ENCODE measurements at places on chromosomes 1 and 21. TPM values are rescaled to one million over a fixed set of nuclear protein-coding genes. Genes with fewer than 3 reads are reported as not detected.

GRCh38 chr1:19450811-19451515, 34.4 kb downstream of the CAPZB start:
- peak overlapping the region; percentile 95 for H3K27ac ChIP-seq
- H3K36me3 ChIP-seq = no peaks in the 10 kb centered on the region
- H3K4me3 ChIP-seq = peak overlapping the region; percentile 40
- no peaks in the 10 kb centered on the region for H3K27me3 ChIP-seq

LCE2A gene
- 9.9 TPM for total RNA-seq

ITLN2 gene
- total RNA-seq = not detected

OLFM3 gene
- not detected for total RNA-seq

DNA sequence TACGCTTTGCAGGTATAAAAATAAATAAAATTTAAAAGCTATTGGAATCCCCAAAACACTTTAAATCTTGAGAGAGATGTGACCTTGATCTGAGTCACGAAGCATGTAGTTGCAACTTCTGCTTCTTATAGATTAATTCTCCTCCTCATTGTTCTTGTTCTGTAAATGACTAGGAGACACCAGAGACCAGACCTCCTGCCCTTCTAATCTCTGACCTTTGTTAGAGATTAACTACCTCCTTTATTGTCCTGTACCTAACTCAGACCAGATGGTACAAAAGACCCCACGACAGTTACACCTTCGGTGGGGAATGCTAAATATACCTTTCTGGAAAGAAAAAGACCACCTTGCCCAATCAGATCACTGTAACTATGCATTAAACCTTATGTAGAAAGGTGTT, 76.9 kb upstream of the NEK2 start:
- no peak for DNase-seq
- no peak overlapping the region for H3K27ac ChIP-seq
- H3K4me3 ChIP-seq = no peak overlapping the region
- no peaks in the 10 kb centered on the region for H3K27me3 ChIP-seq

DNA sequence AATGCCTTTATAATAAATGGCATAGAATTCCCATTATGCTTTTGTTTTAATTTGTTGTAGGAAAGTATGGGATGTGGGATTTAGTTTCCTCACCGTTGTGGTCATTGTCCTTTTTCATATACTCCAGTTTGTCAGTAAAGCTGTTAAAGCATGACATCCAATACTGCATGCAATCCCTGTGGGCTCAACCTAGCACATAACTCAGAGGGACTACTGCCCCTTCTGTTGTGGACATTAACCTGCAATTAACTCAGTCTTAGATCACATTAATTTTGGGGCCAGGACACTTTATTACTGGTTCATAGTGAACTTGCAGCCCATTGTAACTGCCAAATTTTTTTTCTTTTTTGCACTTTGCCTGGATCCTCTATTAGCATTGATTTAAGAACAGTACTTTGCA, 112.5 kb downstream of the DNM3 start:
- H3K27ac ChIP-seq = no peak overlapping the region
- H3K4me1 ChIP-seq = 0 out of 2 replicates have a peak, but pooled peaks cover 6% of the 10 kb centered on the region
- H3K4me3 ChIP-seq = no peak overlapping the region
- H3K36me3 ChIP-seq = no peaks in the 10 kb centered on the region
- no peaks in the 10 kb centered on the region for H3K27me3 ChIP-seq
- no peak for DNase-seq

- H3K36me3 ChIP-seq = no peaks in the 10 kb centered on the region
- peaks cover 8% of the 10 kb centered on the region for H3K4me1 ChIP-seq
- no peak overlapping the region for H3K27ac ChIP-seq
- peak; percentile 65 for DNase-seq
These were observed 131.8 kb upstream of the NGF start for GRCh38 chr1:115469703-115470476.

GRCh38 chr1:2098301-2098698, 48.1 kb downstream of the PRKCZ start:
- no peak overlapping the region for H3K4me3 ChIP-seq
- H3K4me1 ChIP-seq = no peaks in the 10 kb centered on the region
- DNase-seq = no peak
- peaks cover 14% of the 10 kb centered on the region for H3K27me3 ChIP-seq

- no peaks in the 10 kb centered on the region for H3K27me3 ChIP-seq
- no peak for DNase-seq
- H3K36me3 ChIP-seq = no peaks in the 10 kb centered on the region
- H3K27ac ChIP-seq = no peak overlapping the region
- H3K4me1 ChIP-seq = 0 out of 2 replicates have a peak, but pooled peaks cover 3% of the 10 kb centered on the region
These were observed 56.2 kb upstream of the PRRC2C start for GRCh38 chr1:171429137-171429536.

FCRL5 gene
- not detected for total RNA-seq

TIAM1 gene
- 7.6 TPM for total RNA-seq

RNU1-4 gene
- total RNA-seq = under 0.01 TPM

DNA sequence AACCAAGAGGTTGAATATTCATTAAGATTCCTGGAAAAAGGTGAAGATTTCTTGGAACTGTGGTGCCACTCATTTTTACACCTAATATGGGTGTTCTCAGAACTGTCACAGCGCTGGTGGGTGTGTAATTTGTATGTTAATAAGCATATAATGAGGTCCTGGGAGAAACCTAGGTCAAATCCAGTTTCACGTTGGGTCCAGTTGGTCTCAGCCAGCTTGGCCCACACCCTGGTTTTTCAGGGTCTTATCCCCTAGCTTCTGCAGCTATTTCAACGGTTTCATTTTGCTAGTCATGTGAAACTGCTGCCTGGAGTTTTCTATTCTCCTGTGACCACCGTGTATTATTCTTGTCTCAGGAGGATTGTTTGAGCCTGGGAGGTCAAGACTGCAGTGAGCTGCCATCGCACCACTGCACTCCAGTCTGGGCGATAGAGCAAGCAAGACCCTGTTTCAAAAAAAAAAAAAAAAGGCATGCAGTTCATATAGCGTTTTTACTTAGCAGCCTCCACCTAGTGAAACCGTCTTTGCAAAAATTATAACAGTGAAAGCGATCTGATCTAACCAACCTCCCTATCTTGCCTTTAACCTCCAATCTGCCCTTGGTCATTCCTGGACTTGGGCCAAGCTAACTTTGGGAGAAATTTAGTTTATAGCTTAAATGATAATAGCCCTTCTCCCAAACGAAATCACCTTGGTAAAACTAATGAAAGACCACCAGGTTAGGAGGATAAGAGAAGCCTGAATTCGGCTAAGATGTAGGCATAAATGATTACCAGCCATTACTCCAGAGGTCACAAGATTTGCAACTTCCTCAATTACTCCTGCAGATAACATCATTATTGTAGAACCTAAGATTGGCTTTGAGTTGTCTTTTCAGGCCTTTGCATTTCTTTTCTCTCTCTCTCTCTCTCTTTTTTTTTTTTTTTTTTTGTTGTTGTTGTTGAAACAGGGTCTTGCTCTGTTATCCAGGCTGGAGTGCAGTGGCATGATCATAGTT, 44.0 kb downstream of the PTAFR start:
- DNase-seq = no peak
- no peak overlapping the region for H3K27ac ChIP-seq
- no peaks in the 10 kb centered on the region for H3K36me3 ChIP-seq
- H3K27me3 ChIP-seq = no peaks in the 10 kb centered on the region
- peaks cover 18% of the 10 kb centered on the region for H3K4me1 ChIP-seq

MTMR11 gene
- 13.1 TPM for total RNA-seq

GRCh38 chr1:94321662-94322061, 84.3 kb upstream of the ARHGAP29 start:
- no peak for DNase-seq
- no peaks in the 10 kb centered on the region for H3K27me3 ChIP-seq
- no peak overlapping the region for H3K4me3 ChIP-seq
- no peak overlapping the region for H3K27ac ChIP-seq

GRCh38 chr1:23100074-23100748, 68.4 kb downstream of the LUZP1 start:
- H3K4me1 ChIP-seq = peaks cover 55% of the 10 kb centered on the region
- peak overlapping the region; percentile 27 for H3K4me3 ChIP-seq
- peak; percentile 96 for DNase-seq
- peak overlapping the region; percentile 87 for H3K27ac ChIP-seq
- H3K36me3 ChIP-seq = no peaks in the 10 kb centered on the region

SPOCD1 gene
- total RNA-seq = 43.0 TPM

GRCh38 chr1:190957565-190957964, 479.9 kb upstream of the BRINP3 start:
- H3K36me3 ChIP-seq = no peaks in the 10 kb centered on the region
- no peaks in the 10 kb centered on the region for H3K27me3 ChIP-seq
- DNase-seq = no peak
- H3K4me3 ChIP-seq = no peak overlapping the region

DNA sequence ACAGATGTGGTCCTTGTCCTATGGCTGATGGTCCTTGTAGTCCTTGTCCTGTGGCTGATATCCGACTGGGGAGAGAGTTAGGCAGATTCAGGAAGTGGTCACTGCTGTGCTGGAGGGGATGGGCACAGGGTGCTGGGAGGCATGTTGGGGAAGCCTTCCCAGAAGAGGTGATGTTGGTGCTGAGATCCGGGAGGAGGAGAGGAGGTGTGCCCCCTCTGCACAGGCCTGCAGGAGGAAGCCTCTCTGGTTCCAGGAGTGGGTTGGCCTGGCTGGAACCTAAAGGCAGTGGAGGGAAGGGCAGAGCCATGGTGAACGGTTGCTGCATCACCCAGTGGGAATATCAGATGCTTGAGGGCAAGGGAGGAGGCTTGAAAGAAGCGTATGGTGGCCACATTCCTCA, 14.7 kb downstream of the COQ8A start:
- no peaks in the 10 kb centered on the region for H3K36me3 ChIP-seq
- H3K27me3 ChIP-seq = no peaks in the 10 kb centered on the region
- H3K4me3 ChIP-seq = no peak overlapping the region
- H3K4me1 ChIP-seq = no peaks in the 10 kb centered on the region

- H3K27me3 ChIP-seq = no peaks in the 10 kb centered on the region
- no peaks in the 10 kb centered on the region for H3K4me1 ChIP-seq
- H3K36me3 ChIP-seq = no peaks in the 10 kb centered on the region
- H3K4me3 ChIP-seq = no peak overlapping the region
- DNase-seq = peak; percentile 35
These were observed 207.4 kb downstream of the PDE4B start for GRCh38 chr1:66000033-66000637.

- H3K4me1 ChIP-seq = peaks cover 12% of the 10 kb centered on the region
- H3K27ac ChIP-seq = no peak overlapping the region
- H3K27me3 ChIP-seq = no peaks in the 10 kb centered on the region
- no peak for DNase-seq
- H3K4me3 ChIP-seq = no peak overlapping the region
- no peaks in the 10 kb centered on the region for H3K36me3 ChIP-seq
These were observed 478.8 kb downstream of the CAMTA1 start for GRCh38 chr1:7264101-7264500.

DNA sequence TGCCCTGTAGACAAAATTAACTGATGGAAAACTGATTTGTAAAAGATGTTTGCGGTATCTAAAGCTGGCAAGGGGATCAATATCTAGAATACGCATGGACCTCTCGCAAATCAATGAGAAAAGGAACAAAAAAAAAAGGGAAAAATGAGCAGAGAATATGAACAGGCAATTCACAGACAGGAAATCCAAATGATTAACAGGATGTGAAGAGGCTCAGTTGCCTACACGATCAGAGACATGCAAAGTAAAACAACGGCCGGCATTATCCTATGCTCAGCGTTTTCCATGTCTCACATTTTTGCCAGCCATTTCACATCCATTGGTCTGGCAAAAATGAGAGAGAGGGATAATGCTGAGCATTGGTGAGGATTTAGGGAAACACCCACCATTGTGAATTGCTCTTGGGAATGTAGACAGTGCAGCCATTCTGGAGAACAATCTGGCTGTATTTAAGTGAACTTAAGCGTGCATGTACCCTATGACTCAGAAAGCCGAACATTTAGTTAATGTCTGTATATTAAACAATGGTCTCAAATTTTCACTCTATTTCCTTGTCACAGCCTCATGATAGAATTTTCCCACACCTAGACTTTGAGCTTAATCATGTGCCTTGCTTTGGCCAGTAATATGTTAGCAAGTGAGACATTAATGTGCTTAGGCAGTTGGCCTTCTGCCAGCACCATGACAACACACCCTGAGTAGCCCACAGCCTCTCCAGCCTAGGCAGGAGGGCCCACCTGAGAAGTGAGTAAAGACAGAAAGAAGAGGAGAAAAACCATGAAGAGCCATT, 61.0 kb upstream of the NBPF3 start:
- peaks cover 25% of the 10 kb centered on the region for H3K27me3 ChIP-seq
- no peak overlapping the region for H3K27ac ChIP-seq
- H3K4me1 ChIP-seq = no peaks in the 10 kb centered on the region

OLIG2 gene
- not detected for total RNA-seq

GRCh38 chr1:10980094-10980577, 32.3 kb upstream of the TARDBP start:
- peak overlapping the region; percentile 52 for H3K4me3 ChIP-seq
- 0 out of 2 replicates have a peak, but pooled peaks cover 6% of the 10 kb centered on the region for H3K27me3 ChIP-seq
- peak; percentile 93 for DNase-seq
- H3K27ac ChIP-seq = peak overlapping the region; percentile 26
- no peaks in the 10 kb centered on the region for H3K36me3 ChIP-seq

- no peaks in the 10 kb centered on the region for H3K36me3 ChIP-seq
- no peaks in the 10 kb centered on the region for H3K27me3 ChIP-seq
- no peak overlapping the region for H3K27ac ChIP-seq
- H3K4me3 ChIP-seq = no peak overlapping the region
These were observed 111.6 kb downstream of the ZNF281 start for GRCh38 chr1:200298242-200298641.

DFFB gene
- 18.3 TPM for total RNA-seq

DNA sequence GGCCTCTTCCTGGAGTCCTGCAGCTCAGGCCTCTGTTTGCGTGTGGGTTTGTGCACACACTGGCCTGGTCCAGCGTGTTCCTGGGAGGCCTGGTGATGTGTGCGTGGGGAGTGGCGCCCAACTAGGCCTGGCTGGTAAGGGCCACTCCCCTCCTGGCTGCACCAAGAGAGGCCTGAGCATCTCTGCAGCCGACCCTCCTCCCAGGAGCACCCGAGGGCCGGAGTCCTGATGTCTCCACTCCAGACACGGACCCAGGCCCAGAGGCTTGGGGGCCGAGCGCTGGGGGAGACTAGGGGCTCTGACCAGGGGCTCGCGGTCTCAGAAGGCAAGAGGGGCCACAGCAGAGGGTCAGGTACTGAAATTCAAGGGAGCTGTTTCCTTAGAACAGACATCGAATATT, 33.3 kb downstream of the MORN1 start:
- H3K27ac ChIP-seq = no peak overlapping the region
- no peak overlapping the region for H3K4me3 ChIP-seq
- no peaks in the 10 kb centered on the region for H3K4me1 ChIP-seq
- H3K27me3 ChIP-seq = no peaks in the 10 kb centered on the region
- no peaks in the 10 kb centered on the region for H3K36me3 ChIP-seq
